ACHN (cell line): ENCODE measurements at places on chromosomes 3 and 15.

DNA sequence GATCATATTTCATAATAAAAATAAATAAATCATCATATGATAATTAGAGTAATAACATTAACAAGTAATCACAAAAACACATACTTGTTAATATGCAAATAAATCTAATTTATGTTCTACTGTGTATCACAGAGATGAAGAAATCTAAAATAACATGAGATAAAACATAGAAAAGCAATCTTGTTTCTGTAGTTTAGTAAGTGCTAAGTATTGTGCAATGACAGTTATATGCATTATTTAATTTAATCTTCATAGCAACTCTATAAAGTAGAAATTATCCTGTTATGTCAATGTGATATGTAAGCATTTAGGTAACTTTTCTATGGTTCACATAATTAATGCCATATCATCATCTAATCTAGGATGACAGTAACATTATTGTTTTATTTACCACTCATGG lies 108.2 kb upstream of the KCNMB2 start:
- no peak for DNase-seq

GRCh38 chr3:106068381-106068780 lies 199.6 kb upstream of the CBLB start:
- no peak for DNase-seq

GRCh38 chr3:151931171-151931570 lies 57.7 kb downstream of the SUCNR1 start:
- no peak for DNase-seq

DNA sequence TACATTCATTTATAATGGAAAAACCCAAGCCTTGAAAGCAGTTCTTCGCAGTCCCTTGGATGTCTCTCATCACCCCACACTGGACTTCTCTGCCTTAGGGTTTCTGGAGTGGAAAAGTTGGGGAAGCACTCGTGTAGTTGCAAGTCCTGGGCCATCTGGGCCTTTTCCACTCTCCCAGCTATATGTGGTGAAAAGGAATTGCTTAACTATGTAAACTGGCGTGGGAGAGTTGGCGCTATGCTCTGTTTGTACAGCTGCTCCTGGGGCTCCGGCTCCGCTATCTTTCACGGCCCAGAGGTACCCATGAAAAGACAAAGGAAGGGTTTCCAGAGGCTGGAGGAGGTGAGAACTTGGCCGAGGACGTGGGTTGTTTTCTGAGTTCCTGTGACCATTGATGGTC lies 81.1 kb upstream of the MYZAP start:
- DNase-seq, result no peak

GRCh38 chr3:4990069-4990468 lies 10.8 kb downstream of the BHLHE40 start:
- no peak for DNase-seq

DNA sequence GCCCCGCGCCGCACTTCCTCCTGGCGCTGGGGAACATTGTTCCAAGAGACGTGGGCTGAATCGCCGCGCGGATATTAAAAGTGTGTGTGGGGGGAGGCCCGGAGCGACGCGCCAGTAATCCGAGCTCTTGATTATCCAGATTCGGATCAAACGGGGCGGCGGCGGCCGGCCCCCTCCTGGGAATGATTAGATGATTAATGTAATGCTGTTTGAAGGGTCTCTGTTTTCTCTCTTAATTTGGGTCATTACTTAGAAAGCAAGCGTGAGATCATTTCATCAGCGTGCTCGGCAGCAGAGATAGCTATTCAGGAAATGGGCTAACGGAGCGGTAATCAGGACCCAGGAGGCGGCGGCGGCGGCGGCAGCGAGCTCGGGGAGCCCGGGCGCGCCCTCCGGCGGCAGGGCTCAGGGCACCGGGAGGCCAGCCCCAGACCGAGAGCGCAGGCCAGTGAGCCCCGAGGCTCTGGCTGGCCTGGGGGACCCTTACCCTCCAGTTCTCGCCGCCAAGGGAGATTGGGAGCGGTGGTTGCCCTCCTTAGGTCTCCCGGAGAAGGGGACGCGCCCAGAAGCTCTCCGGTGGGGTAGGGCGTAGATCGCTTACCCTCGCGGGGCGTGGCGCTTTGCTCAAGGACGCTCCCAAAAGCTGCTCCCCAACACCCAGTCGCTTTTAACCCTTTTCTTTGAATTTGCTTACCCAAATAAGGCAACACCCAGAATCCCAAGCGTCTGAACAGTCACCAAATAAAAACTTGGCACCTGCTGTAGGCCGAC lies 4.5 kb downstream of the FEZF2 start:
- DNase-seq, result no peak

DNA sequence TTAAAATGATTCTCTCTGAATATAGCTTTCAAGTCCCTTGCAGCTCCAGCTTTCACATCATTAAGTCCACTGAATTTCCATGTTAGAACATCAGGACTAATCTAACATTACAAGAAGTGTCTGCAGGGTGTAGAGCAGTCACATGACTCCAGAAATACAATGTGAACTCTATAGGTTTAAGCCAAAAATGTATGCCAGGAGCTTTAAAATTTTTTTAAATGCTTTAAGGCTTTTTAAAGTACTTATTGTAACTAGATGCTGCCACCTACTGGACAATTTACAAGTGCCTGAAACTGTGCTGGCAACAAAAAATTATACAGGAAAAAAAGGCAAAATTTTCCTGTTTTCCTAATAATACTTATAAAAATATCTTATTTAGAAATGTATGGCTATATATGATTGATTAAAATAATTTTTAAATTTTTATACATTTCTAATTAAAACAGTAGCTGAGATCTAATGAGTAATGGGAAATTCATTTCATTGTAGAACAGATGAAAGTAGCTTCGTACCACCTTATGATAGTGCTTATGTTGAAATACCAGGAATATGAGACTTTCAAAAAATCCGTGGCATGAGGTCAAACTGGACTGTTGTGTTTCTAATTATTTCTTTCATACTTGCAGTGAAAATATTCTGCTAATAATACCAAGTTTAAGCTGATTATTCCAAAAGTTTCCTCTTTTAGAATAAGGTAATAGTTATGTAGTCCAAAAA lies 25.7 kb downstream of the FSIP1 start:
- DNase-seq, result peak; percentile 63

GRCh38 chr15:47398594-47398993 lies 318.7 kb upstream of the SEMA6D start:
- DNase-seq, result no peak

DNA sequence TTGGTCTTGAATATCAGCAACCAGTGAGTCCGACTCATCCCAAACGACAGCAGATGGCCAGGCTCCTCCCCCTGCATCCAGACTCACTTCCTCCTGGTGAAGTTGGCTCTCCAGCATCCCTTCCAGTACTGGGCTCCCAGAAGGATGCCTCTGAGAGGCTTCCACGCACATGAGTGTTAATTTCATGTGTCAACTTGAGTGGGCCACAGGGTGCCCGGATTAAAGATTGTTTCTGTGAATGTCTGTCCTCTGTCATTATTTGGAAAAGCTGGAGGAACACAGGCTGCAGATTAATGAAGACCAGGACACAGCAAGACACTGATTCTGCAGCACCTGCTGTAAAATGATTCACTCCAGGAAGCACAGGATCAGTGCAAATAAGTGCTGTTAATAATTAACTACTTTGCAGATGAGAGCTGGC lies 99.8 kb downstream of the ATP10A start:
- DNase-seq, result peak; percentile 39

DNA sequence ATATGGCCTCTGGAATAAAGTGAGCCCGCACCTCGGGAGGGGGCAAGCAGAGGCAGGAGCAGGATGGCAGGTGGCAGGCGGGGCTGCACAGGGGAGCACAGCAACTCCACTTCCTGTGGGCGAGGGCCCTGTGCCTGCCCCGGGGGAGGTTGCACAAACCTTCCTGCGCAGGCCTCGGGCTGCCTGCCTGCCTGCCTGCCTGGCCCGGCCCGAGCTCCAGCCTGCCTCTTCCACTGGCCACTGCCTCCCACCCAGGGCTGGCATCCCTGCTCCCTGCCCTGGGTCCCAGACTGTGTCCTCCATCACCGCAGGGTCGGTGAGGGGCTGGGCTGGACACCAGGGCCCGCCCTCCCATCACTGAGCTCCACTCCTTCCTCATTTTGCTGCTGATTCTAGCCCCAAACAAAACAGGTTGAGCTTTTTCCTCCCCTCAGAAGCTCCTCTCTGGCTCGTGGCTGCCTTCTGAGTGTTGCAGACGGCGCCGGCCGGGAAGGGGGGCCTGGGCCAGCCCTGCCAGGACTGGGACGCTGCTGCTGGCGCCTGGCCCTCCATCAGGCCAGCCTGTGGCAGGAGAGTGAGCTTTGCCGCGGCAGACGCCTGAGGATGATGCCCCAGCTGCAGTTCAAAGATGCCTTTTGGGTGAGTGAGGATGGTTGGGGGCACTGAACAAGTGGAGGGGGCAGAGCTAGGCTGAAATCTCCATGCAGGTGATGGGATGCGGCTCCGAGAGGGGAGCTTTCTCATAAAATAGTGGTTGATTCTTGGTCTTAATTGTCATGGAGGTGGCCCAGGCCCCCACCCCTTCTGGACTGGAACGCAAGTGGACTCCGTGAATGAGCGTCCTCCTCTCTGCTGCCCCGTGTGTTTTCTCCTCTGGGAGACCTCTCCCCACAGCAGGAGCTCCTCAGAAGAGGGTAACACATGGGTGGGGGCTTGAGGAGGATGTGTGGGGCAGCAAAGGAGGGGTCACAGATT lies at the start of gene PSTPIP1:
PSTPIP1 (plus strand) TSS at position 156 of the 975 bp plus-strand sequence; CDS start at position 604, 448 bp downstream.
- no peak for DNase-seq

DNA sequence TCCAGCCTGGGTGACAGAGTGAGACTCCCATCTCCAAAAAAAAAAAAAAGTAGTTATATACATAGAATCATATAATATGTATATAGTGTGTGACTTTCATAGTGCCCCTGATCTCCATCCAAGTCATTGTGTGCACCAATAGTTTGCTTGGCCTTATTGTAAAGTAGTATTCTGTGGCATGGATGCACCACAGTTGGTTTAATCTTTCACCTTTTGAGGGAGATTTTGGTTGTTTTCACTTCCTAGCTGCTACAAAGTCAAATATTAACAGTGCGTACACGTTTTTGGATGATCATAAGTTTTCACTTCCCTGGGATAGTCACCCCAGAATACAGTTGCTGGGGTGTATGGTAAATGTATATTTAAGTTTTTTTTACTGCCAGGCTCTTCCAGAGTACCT lies 162.8 kb downstream of the PTPRG start:
- no peak for DNase-seq

- no peak for DNase-seq
Measured at GRCh38 chr3:8555725-8556472, 54.3 kb downstream of the LMCD1 start.

DNA sequence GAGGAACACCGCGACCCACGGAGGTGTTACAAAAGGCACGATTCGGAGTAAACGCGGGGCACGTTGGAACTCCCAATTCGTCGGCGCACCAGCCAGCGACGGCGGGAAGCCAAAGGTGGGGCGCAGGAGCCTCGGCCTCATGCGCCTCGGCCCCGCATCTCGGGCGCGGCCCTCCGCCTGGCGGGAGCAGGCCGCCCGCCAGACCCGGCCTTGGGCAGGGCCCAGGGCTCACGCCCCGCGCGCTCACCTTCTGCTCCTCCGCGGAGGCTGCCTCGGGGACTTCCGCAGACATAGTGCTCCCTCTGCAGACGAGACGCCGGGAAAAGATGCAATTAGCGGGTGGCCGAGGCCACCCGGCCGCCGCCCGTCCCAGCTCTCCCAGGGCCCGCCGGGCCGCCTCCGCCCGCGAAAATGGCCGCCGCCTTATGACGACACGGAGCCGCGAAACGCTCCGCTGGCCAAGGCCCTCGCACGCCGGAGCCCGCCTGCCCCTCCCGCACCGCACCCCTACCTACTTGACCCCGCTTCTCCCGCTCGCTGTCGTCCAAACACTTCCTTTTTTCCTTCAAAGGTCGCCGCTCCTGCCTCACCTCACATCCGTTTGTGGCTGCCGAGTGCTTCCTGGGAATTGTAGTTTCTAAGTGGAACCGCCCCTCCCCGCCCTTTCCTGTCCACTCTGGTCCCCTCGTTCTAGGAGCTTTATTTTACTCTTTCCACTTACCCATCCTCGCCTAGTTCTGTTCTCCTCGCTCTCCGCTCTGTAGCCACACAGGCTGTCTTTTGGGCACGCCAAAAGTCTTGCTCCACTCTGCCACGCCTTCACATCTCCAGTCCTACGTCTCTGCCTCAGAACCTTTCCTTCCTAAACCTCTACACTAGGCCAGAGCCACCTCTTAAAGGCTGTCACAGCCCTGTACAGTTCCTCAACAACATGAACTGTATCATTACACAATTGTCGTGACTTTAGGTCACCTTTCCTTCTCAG lies at the start of gene ARPP19:
ARPP19 (minus strand) TSS at position 430 of the 985 bp plus-strand sequence; CDS start at position 292, 138 bp downstream.
- DNase-seq, result peak; percentile 89

DNA sequence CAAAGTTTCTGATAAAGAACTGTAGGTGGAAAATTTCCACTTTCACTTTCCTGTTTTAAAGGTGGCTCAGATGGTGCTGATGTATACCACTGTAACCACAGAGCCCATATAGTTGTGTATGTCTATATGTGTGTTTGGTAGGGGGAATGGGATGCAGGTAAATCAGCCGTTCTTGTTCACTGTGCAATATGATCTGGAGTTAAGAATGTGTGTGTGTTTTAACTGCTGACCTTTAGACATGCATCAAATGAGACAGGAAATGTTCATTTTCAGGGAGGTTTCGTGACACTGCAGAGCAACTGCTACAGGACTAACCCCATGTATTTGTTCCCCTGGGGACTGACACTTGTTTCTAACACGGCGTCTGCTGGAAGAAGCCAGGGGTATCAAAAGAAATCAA lies 180.5 kb downstream of the TAFA4 start:
- no peak for DNase-seq

GRCh38 chr3:56322862-56323261 lies 145.4 kb downstream of the ERC2 start:
- no peak for DNase-seq

DNA sequence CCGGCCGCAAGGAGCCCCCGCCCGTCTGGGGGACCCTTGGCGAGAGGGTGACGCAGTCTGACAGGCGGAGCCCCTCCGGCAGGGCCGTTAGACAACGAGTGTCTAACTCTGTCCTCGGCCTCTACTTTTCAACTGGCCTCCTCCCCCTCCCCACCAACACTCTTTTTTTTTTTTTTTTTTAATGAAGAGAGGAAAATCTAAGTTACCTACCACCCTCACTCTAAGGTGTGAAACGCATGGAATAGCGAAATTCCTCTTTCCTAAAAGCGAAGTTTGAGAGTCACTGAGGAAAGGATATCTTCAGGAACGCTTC lies 521 bp upstream of the SUSD5 start:
- no peak for DNase-seq

DNA sequence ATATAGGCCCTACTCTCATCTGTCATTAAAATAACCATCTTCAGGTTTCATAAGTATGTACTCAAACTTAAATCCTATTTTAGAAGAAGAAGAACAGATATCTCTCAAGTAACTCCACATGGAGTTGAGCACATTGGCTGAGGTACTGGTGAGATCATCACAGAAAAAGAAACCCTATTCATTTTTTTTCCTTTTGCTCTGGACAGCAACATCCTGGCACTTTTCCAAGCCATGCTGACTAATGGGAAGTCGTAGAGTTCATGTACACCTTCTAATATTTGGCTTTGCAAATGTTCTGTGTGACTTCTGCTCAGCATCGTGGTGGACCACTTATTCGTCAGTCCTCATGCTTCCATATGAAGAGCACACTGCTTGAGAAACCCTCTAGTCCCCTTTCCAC lies 336.0 kb upstream of the KCNH8 start:
- DNase-seq, result peak; percentile 3

- DNase-seq, result no peak
Measured at GRCh38 chr15:73839699-73840377, 33.5 kb upstream of the TBC1D21 start.

- DNase-seq, result no peak
Measured at GRCh38 chr3:70863049-70863448, 550.6 kb upstream of the MDFIC2 start.
